ENCODE measurements at places on chromosomes 13 and 19. TPM values are rescaled to one million over a fixed set of nuclear protein-coding genes. Genes with fewer than 3 reads are reported as not detected.

GRCh38 chr13:40345149-40345514, 321.3 kb downstream of the FOXO1 start:
- H3K27me3 ChIP-seq, result no peaks in the 10 kb centered on the region
- no peak for DNase-seq
- no peaks in the 10 kb centered on the region for H3K36me3 ChIP-seq
- no peak overlapping the region for H3K4me3 ChIP-seq

DNA sequence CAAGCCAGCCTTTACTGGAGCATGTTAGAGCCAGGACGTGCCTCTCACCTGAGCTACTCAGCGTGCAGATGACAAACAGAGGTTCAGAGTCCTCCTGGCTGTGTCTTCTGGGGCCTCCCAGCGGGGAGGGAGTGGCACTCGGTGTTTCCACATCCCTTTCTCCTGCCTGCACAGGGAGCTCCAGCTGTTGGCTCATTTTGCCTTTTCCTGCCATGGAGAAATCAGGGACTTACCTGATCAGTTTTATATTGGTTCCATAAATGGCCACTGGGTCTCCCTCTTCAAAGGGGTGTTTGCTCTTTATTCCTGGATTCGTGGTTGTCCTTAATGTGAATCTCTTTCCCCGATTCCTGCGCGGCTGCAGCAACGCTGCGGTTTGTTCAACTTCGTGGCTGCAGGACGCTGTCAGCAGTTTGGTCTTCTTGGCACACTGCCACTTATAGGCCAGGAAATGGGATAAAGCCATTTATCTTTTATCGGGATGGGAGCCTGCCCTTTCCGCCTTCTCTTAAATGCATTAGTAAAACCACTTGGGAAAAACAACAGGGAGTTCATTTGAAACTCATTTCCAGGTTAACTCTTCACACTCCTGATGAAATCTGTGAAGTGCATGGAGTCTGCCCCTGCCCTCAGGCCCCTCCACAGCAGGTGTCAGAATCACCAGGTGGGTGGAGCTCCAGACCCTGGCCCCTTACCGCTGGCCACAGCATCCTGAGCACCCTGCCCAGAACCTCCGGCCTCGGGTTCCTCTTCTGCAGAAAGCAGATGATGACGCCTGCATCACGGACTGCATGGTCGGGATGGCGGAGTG, 39.8 kb upstream of the MCF2L start:
- DNase-seq, result peak; percentile 97
- H3K36me3 ChIP-seq, result no peaks in the 10 kb centered on the region
- H3K4me3 ChIP-seq, result peak overlapping the region; percentile 25
- H3K4me1 ChIP-seq, result peaks cover 34% of the 10 kb centered on the region
- H3K27me3 ChIP-seq, result no peaks in the 10 kb centered on the region

DNA sequence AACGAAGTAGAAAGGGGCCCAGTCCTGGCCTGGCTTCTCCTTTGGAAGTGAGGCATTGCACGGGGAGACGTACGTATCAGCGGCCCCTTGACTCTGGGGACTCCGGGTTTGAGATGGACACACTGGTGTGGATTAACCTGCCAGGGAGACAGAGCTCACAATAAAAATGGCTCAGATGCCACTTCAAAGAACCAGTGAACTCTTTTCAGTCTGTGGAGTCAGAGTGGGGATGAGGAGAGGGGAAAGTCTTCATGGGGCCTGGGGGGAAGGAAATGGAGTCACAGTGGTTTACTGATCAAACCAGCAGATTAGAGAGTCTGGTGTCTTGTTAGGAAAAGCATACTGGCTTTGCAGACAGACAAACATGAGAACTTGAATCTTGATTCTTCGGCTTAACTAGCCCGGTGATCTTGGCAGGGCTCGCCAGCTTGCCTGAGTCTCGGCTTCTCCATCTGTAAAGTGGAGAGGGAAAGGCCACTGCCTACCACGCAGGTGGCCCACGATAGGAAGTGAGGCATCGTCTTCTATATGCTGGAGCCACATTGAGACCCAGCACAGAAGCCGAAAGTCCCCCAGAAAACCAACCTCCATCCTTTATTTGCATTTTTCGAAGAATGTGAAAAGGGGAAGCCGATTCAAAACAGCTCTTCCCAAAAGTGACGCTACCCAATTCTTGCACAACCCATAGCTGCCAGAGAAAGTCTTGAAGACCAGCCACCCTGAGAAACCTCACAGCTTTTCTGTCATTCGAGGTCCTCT, at the start of gene FFAR1:
Gene FFAR1, plus strand, starts transcription at position 732 of the 759 bp plus-strand sequence. CDS start 3,650 bp downstream, outside the sequence.
- no peak within 1 kb of the TSS for H3K27ac ChIP-seq
- H3K4me1 ChIP-seq, result no peaks in the 10 kb centered on the region
- H3K4me3 ChIP-seq, result no peak within 1 kb of the TSS

- no peak for DNase-seq
- no peaks in the 10 kb centered on the region for H3K27me3 ChIP-seq
- no peak overlapping the region for H3K27ac ChIP-seq
- no peaks in the 10 kb centered on the region for H3K4me1 ChIP-seq
- H3K4me3 ChIP-seq, result no peak overlapping the region
Observed at GRCh38 chr13:65656740-65657329, 1573.3 kb downstream of the PCDH9 start.

Gene ATXN8OS
- polyA plus RNA-seq, result 0.12 TPM

Gene CLEC11A
- 14.6 TPM for polyA plus RNA-seq

Gene ZNF607
- polyA plus RNA-seq, result 8.4 TPM

- DNase-seq, result no peak
- H3K27ac ChIP-seq, result no peak overlapping the region
- no peaks in the 10 kb centered on the region for H3K27me3 ChIP-seq
Observed at GRCh38 chr13:113456116-113456702, 2.9 kb upstream of the ADPRHL1 start.

- H3K4me3 ChIP-seq, result no peak overlapping the region
- DNase-seq, result peak; percentile 37
- H3K36me3 ChIP-seq, result no peaks in the 10 kb centered on the region
- no peaks in the 10 kb centered on the region for H3K27me3 ChIP-seq
- H3K27ac ChIP-seq, result no peak overlapping the region
- peaks cover 2% of the 10 kb centered on the region for H3K4me1 ChIP-seq
Observed at GRCh38 chr13:57527114-57527735, 104.3 kb upstream of the PCDH17 start.

- no peak for DNase-seq
- H3K36me3 ChIP-seq, result no peaks in the 10 kb centered on the region
- H3K4me3 ChIP-seq, result peak overlapping the region; percentile 55
- H3K27ac ChIP-seq, result peak overlapping the region; percentile 50
- H3K4me1 ChIP-seq, result no peaks in the 10 kb centered on the region
Observed at GRCh38 chr13:26185720-26186117, 36.4 kb downstream of the RNF6 start.

DNA sequence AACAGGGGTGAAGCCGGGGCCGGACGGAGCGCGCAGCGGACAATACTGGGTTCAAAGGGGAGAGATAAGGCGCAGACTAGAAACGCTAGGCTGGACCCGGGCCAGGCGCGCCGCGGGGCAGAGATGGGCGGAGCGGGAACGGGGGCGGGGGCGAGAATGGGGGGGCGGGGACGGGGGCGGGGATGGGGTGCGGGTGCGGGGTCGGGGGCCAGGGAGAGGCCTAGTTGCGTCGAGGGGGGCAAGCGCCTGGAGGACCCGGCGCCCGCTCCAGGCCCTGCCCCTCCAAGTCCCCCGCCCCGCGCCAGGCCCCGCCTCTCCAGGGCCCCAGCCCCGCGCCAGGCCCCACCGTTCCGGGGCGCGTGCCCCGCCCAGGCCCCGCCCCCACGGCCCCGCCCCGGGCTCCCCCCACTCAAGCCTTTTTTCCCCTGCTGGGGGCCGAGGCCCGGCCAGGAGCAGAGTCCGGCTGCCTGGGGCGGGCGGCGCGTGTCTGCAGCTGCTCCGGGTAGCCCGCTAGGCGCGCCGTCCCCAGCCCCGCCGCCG, at the start of gene CERS4:
Gene CERS4, plus strand, starts transcription at position 449 of the 540 bp plus-strand sequence. CDS start 41,707 bp downstream, outside the sequence.
- peak within 1 kb of the TSS; percentile 93 for H3K27ac ChIP-seq
- peak within 1 kb of the TSS; percentile 95 for H3K4me3 ChIP-seq
- no peaks in the 10 kb centered on the region for H3K27me3 ChIP-seq
- H3K36me3 ChIP-seq, result peaks cover 14% of the 10 kb centered on the region

DNA sequence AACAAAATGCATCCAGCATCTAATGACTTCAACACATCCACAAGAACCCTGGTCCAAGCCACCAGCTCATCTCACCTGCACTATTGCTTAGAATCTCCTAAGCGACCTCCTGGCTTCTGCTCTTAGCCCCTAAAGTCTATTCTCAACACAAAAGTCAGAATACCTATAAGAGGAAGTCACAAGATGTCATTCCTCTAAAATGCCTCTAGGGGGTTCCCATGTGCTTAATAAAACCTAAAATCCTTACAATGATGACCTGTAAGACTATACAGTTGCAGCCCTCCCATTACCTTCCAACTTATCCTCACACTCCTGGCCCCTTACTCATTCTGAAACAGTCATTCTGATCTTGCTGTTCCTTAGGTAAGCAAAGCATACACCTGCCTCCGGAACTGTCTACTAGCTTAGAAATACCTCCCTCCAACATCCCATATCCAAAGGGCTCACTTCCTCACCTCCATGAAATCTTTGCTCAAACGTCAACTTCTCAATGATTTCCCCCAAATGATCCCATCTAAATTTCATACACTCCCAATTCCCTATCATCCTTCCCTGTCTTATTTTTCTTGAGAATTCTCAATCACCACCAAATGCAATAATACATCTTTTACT, 10.0 kb downstream of the ATP7B start:
- no peak overlapping the region for H3K27ac ChIP-seq
- H3K36me3 ChIP-seq, result no peaks in the 10 kb centered on the region
- DNase-seq, result no peak
- no peak overlapping the region for H3K4me3 ChIP-seq

DNA sequence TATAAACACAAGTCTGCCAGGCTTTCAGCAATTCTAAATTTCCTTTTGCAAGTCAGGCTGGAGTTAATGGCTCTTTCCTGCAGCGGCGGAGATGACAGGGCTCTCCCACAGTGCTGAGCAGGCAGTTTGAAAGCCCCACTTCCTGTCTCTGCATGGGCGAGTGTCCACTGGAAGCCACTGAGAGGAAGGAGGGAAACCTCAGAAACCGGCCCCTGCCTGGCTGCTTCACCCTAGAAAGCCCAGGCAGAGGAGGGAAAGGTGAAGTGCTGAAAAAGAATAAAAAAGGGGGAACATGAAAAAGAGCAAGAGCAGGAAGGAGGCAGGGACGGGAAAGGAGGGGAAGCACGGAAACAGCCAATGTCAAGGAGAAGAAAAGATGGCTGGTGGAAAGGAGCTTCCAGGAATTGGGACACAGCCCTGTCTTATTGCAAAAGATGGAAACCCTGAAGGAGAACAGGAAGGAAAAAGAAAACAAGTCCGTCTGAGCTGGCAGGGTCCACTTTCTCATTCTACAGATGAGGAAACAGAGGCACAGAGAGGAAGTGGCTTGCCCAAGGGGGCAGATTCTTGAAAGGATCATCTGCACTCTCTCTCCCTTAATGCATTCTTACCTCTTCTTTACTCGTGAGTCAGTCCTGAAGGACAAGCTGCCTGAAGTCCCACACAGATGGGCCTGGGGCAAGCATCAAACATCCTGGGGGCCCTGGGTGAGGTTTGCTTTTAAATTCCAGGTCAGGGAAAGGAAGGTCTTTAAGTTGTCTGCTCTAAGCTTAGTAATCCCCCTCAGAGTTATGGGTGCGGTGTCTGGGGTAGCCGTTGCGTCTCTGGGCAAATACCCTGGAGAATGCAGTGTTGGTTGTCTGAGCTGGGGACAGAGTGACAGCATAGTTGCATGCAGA, 38.8 kb upstream of the ALOX5AP start:
- H3K27me3 ChIP-seq, result no peaks in the 10 kb centered on the region
- no peak overlapping the region for H3K4me3 ChIP-seq
- no peak overlapping the region for H3K27ac ChIP-seq
- no peaks in the 10 kb centered on the region for H3K36me3 ChIP-seq
- no peak for DNase-seq
- H3K4me1 ChIP-seq, result no peaks in the 10 kb centered on the region

- peaks cover 3% of the 10 kb centered on the region for H3K4me1 ChIP-seq
- H3K27ac ChIP-seq, result no peak overlapping the region
- DNase-seq, result no peak
- no peaks in the 10 kb centered on the region for H3K27me3 ChIP-seq
Observed at GRCh38 chr13:44169018-44169911, 204.4 kb upstream of the SERP2 start.

Gene TUBA3C
- polyA plus RNA-seq, result not detected

- H3K27me3 ChIP-seq, result no peaks in the 10 kb centered on the region
- H3K4me3 ChIP-seq, result no peak overlapping the region
- H3K4me1 ChIP-seq, result no peaks in the 10 kb centered on the region
- no peak for DNase-seq
- H3K36me3 ChIP-seq, result no peaks in the 10 kb centered on the region
- H3K27ac ChIP-seq, result no peak overlapping the region
Observed at GRCh38 chr13:89852570-89852969, 1494.9 kb upstream of the MIR17HG start.

Gene FAM124A
- 1.2 TPM for polyA plus RNA-seq

GRCh38 chr13:64480672-64481071, 2749.5 kb downstream of the PCDH9 start:
- H3K4me1 ChIP-seq, result no peaks in the 10 kb centered on the region
- H3K36me3 ChIP-seq, result no peaks in the 10 kb centered on the region
- DNase-seq, result no peak
- H3K4me3 ChIP-seq, result no peak overlapping the region

Gene CEACAM5
- 18.8 TPM for polyA plus RNA-seq
